ENCODE measurements at places on chromosomes 1 and 21.

DNA sequence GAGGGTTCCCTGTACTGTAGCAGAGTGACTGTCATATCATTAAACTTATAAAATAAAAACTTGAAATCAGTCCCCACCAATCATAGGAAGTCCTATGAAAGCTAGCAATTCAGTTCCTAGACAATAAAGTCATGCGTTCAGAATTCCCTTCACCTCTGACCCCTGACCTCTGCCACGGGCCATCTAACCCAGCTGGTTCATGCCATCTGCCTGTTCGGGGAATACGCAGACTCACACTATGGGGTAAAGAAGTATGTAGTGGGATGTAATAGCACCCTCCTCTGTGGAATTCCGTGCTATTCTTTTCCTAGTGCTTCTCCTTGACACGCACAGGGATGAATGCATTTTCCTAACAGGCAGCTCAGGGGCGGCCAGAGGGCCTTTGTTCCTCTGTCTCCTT, 2.1 kb downstream of the GSTM4 start:
- DNase-seq, result no peak

GRCh38 chr1:213685992-213686582, 301.7 kb upstream of the PROX1 start:
- no peak for DNase-seq

GRCh38 chr1:203269654-203270020, 35.7 kb upstream of the BTG2 start:
- DNase-seq, result no peak

- DNase-seq, result no peak
Observed at GRCh38 chr1:6109688-6110087, 64.0 kb downstream of the KCNAB2 start.
